ENCODE measurements at places on chromosomes 6 and 20.

GRCh38 chr6:132592855-132593254 lies 3.3 kb upstream of the TAAR5 start:
- DNase-seq = no peak

DNA sequence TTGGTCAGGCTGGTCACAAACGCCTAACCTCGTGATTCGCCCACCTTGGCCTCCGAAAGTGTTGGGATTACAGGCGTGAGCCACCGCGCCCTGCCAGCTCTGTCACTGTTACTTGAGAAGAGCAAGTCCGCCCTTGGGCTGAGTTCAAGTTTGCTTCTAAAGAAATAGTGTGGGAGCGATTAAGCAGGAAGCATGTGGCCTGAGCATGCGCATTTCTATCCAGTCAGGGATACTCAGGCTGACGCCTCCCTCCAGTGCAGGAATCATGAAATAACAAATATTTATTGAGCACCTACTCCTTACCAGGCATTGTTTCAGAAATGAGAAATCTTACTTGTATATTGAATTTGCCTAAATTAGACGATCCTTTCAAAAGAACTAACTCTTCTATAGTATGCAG lies 166.2 kb downstream of the EDN1 start:
- DNase-seq = no peak

DNA sequence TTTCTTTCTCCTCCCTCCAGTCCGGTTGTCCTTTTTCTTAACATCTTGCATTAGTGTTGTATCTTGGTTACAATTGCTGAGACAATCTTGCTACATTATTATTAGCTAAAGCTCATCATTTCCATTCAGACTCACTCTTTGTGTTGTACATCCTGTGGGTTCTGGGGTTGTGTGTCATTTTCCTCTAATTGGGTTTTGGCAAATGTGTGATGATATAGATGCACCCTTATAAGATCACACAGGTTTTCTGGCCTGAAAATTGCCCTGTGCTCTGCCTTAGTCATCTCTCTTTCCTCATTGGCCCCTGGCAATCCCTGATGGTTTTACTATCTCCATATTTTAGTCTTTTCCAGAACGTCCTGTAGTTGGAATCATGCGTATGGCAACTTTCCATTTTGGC lies 60.1 kb downstream of the PPP1R14C start:
- DNase-seq = no peak

DNA sequence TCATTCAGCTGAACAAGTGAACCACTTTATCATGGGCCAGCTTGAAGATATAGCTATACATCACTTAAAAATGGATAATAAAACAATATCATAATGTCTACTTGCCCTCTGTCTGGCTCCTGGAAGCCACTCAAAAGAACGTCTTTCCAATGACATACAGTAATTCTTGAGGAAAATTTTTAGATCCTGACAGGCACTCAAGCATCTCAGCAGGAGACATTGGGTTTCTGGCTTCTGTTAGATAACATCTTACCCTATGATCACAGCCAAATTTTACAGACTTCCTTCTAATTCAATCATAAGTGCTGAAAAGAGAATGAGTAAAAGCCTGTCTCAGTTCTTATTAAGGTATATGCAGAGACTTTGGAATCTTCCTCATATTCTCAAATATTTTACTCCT lies 330 bp downstream of the CGA start:
- no peak for DNase-seq

DNA sequence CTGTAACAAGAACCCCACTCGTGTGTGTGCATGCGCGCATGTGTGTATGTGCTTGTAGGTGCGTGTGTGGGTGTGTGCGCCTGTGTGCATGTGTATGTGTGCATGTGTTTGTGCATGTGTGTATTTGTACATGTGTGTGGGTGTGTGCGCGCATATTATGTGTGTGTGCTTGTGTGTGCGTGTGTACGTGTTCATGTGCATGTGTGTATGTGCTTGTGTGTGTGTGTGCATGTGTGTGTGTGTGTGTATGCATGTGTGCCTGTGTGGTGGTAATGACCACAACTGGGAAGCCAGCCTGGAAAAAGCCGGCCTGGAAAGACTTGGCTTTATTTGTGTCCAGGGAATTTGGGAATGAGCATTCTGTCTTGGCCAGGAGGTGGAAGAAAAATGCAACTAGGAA lies 157.5 kb downstream of the PAX1 start:
- no peak for DNase-seq

GRCh38 chr6:108946695-108947094 lies 98.5 kb downstream of the ARMC2 start:
- DNase-seq = no peak

GRCh38 chr6:161439093-161439492 lies 165.2 kb upstream of the AGPAT4 start:
- DNase-seq = peak; percentile 87

GRCh38 chr6:86203044-86203443 lies 560.4 kb upstream of the SYNCRIP start:
- no peak for DNase-seq

DNA sequence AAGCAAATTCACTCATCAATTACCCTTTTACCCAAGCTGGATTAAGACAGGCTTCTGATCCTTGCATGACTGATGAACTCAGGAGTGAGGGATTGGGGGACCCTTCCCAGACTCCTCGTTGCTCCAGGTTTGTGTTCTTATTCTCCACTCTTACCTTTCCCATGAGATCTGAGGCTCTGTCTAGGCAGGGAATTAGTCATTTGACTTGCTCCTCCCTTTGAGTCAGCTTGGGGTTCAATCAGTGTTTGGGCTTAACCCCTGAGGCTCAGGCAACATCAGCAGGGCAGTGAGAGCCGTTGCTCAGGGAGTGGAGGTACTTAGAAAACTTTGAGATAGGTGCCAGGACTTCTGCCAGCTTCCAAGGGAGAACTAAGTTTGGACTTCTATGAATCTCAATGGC lies 20.7 kb upstream of the TOX2 start:
- no peak for DNase-seq

- no peak for DNase-seq
These were observed 276.7 kb downstream of the SOX4 start for GRCh38 chr6:21870076-21870730.

DNA sequence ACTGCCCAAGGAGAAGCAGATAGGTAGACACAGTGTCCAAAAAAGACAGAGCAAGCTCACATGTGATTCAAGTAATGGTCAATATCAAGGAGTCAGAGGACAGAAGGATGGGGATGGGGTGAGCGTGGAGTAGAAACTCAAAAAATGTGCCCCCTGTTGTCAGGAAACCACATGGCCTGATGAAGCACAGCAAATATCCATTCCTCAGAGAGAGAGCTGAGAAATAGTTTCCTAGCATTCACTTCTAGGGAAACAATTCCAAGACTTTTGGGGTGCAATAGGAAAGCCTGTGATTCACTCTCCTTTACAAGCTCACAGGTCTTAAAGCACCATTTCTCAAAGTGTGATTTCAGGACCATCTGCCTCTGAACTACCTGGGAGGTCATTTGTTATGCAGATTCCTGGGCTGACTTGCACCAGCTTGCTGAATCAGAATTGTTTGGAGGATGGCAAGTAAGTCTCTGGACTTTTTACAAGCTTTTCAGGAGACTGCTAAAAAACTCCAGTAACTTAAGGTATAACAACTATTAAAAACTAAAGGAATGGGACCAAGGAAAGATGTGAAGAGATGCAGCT lies 432.8 kb downstream of the HDGFL1 start:
- no peak for DNase-seq

- no peak for DNase-seq
These were observed 50.1 kb downstream of the MARCKS start for GRCh38 chr6:113907102-113907815.

GRCh38 chr6:104506429-104506828 lies 353.3 kb downstream of the HACE1 start:
- DNase-seq = no peak

- peak; percentile 81 for DNase-seq
These were observed 82.9 kb upstream of the MPC1 start for GRCh38 chr6:166465671-166466087.

GRCh38 chr6:158366363-158366762 lies 54.1 kb downstream of the TULP4 start:
- DNase-seq = no peak

- peak; percentile 25 for DNase-seq
These were observed 203.1 kb downstream of the UBE3D start for GRCh38 chr6:82862543-82862942.

DNA sequence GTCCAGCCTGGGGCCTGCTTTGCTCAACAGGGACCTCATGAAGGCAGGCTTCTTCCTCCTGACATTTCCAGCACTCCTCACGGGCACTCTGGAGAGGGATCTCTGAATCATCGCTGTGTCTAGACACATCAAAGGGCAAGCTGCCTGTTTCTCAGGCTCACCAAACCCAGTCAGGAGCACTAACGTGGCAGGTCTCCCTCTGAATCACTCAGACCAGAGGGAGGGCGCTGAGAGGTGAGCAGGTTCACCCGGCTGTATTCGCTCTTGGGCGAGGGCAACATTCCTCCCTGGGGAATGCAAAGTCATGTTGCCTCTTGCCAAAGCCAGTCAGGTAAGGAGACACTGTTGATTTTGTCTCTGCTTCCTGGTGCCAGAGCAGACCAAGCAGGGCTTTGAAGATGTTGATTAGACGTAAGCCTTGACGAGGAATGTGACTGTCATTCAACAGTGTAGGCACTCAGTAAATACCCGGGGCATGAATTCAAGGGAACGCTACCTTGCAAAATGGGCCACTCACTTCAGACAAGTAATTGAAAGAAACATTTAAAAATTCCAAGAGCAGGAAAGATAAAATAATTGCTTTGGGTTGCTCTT lies 50.1 kb downstream of the CYP24A1 start:
- peak; percentile 97 for DNase-seq

- no peak for DNase-seq
These were observed 135.0 kb upstream of the SUPT3H start for GRCh38 chr6:45512717-45513116.

DNA sequence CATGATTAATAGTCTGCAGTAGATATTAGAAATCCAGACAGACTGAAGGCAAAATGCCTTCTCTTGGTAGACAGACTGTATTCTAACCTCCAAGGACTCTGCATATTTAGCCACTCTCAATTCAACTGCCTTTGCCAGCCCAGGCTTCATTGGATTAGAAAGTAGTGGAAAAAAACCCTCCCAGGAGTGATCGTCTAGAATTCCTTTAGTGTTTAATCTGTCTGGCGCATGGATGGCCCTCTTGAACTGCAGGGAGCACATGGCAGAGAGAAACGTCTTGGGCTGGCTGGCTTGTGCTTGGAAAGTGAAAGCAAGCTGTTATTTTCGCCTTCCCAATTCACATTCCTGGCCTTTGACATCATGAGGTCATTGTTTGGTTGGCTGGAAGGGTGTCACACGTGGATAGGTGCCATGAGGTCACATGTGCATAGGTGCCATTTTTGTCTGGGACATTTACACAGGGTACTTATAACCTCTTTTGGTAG lies 30.9 kb upstream of the NEDD9 start:
- DNase-seq = peak; percentile 66

DNA sequence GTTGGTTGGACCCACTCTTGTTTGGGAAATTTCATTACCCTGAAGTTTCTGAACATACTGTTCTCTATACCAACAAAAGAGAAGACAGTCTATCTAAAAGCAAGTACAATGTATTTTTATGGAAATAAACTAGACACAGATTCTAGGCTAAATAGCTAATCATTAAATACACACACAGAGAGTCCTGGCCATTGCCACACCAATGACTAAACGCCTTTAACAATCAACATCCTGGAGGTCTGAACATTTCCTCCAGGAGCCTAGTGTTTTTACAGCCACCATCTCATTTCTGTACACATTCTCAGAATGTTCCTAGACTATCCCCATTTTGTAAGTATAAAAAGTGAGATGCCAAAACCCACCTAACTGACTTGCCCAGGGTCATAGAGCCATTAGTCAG lies 141.6 kb upstream of the RREB1 start:
- DNase-seq = no peak

DNA sequence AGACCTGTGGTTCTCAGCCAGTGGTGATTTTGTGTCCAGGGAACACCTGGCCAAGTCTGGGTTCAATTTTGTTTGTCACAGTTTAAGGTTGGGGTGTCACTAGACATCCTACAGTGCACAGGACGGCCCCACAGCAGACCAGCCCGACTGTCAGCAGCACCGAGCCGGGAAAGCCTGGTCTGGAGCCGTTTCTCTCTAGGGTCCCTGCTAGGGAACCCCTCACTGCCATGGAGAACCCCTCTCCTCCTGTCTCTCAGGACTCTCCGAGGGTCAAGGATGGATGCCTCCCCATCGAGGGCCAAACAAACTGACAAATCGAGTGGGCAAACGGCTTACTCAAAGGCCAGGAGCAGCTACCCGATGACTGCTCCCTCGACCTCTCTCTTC lies 15.8 kb upstream of the STX16 start:
- no peak for DNase-seq

DNA sequence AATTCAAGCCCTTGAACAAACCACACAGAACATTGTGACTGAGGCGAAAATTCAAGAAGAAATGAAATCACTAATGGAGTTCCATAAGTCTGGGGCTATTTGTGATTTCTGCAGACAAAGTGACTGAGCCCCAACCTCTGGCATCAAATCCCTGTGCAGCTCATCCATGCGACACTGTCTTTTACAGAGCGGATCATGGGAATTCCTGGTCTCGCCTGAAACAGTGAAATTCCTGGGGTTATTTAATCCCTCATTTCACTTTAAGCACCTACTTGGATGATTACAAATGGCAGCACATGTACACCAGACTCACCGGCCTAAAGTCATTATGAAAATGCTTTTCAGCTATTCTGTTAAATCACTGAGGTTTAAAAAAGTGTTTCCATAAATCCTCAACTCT lies 102.4 kb upstream of the CDH4 start:
- no peak for DNase-seq

DNA sequence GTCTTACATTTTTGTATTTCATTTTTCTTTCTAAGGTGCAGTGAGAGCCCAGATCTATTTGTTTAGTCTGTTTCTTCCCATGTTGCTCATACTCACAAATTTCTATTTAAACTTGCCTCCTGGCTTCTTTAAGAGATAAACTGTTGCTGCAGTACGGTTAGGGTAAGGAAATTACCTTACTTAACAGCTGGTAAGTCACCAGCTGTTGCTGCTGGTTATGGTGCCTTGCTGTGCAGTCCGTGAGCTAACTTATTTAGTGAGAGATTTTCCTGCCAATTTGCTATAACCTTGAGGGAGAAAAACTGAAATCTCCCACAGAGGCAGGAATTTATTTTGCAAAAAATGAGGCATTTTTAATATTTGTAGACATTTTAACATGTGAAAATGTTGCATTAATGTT lies 261.0 kb downstream of the UST start:
- no peak for DNase-seq

GRCh38 chr6:24666097-24666640 lies 530 bp downstream of the TDP2 start:
- peak; percentile 37 for DNase-seq

DNA sequence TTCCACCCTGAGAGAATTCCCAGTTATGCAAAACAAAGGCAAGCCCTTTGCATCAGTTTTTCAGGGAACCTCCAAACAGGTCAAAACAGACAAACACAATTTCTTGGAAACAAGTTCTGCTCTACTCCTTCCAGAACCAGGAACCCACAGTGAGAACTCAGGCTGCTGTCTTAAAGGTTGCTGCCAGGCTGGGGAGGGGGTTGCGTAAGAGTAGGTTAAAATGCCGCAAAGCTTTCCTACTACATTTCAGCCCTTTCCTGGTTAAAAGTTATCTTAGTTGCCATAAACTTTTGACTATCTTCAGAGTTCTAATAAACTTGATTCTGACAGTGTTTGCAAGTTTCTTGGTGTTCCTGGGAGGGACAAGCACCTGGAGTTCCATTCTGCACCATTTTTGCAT lies 33.8 kb downstream of the KPNA5 start:
- no peak for DNase-seq

- DNase-seq = no peak
These were observed 162.8 kb downstream of the GRM1 start for GRCh38 chr6:146191612-146192011.

GRCh38 chr6:28696167-28696566 lies 170.5 kb downstream of the GPX5 start:
- no peak for DNase-seq
